Mucosa of gallbladder (tissue), 1 donor: ENCODE measurements at places on chromosomes 16 and 17. TPM values are rescaled to one million over a fixed set of nuclear protein-coding genes. Genes with fewer than 3 reads are reported as not detected.

DNA sequence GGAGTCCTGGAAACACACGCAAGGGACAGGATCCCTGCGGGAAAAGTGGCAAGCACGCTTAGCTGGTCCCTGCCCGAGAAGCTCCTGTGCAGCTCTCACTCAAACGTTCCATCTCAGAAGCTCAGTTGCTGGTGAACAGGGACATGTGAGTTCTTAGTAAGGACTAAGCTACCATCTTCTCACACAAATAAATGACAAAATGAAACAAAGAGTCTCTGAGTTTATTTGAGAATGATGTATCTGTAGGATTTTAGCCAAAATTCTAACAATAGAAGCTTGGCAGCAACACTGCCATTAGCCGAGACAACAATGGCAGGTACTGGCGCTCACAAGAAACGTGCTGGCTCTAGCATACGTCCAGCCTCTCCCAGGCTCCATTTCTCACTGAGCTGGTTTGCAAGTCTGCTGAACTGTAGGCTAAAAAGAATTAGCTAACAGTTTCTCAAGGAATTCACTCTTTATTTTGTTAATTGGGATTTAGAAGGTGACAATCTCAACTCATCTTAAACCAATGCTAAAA, 90.2 kb downstream of the VPS53 start:
- no peak for DNase-seq

GRCh38 chr16:8146256-8147012, 443.9 kb downstream of the TMEM114 start:
- DNase-seq = no peak

GRCh38 chr17:66427134-66427533, 124.7 kb downstream of the PRKCA start:
- DNase-seq = no peak

DNA sequence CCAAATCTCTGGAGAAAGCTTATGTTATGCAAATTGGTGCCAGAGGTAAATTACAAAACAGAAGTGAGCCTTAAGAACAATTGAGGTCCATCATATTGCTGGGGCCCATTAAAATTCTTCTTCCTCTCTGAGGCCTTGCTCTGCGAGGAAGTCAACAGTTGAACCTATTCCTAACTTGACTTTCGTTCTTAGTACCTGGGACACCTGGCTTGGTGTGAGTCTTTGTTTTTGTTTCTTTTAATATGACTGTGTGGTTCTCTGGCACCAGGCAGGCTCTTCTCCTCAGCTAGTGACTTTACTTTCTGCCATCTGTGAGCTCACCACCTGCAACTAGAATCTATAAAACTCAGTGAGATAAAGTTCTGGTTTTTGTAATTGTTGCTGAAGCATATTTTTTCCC, 120.4 kb downstream of the CBLN1 start:
- DNase-seq = no peak

- DNase-seq = no peak
Observed at GRCh38 chr16:64857411-64857810, 264.5 kb downstream of the CDH11 start.

DNA sequence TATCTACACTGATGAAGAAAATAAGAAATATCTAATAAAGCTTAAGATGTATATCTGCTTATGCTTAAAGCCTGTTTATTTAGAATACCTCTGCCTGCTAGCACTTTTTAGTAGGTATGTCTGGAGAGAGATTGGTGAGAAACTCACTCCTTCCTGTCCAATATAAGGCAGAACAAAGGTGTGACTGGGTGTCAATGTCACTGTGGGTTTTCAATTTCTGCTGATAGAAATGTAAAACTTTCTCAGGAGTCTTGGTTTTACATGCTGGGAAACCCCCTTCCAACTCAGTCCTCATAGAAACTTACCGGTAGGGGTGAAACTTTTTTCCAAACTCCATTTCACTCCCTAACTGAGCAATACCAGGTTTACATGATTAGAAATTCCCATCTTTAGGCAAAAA, 17.8 kb upstream of the MPHOSPH6 start:
- no peak for DNase-seq

DNA sequence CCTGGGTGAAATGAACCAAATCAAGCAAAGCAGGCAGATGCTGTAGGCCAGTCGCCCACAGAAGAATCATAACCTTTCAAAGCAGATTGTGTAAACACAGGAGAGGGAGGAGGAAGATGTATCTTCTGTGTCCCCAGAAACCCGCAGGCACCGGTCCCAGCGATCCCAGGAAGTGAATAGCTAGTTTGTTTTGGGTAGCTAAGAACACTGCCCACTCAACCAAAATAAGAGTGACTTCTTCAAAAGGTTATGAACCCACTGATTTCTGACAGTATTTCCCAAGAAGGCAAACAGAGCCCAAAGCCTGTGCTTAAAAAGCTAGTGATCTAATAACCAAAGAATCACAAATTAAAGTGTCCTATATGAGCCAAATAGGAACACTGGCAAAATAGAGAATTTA, 67.8 kb downstream of the GRIN2A start:
- no peak for DNase-seq

- no peak for DNase-seq
Observed at GRCh38 chr17:83106056-83106588, 26.7 kb downstream of the METRNL start.

- no peak for DNase-seq
Observed at GRCh38 chr17:30151471-30151870, 34.9 kb downstream of the NSRP1 start.

- DNase-seq = no peak
Observed at GRCh38 chr16:72841506-72841905, 206.4 kb downstream of the ZFHX3 start.

DNA sequence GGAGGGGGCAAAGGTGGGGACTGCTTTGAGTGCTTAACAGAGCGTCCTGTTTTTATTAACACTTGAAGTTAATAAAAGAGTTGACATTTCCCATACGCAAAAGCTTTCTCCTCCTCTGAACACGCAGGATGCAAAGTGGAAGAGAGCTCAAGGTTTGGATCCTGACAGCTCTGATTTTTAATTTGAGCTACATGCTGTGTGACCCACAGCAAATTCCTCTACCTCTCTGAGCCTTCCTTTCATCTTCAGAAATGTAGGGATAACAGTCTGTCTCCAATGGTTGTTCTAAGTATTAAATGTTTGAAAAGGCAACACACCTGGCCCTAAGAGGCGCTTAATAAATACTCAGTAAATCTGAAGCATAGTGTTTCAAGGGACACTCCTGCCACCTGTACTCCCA, 93.0 kb downstream of the CDYL2 start:
- no peak for DNase-seq

DNA sequence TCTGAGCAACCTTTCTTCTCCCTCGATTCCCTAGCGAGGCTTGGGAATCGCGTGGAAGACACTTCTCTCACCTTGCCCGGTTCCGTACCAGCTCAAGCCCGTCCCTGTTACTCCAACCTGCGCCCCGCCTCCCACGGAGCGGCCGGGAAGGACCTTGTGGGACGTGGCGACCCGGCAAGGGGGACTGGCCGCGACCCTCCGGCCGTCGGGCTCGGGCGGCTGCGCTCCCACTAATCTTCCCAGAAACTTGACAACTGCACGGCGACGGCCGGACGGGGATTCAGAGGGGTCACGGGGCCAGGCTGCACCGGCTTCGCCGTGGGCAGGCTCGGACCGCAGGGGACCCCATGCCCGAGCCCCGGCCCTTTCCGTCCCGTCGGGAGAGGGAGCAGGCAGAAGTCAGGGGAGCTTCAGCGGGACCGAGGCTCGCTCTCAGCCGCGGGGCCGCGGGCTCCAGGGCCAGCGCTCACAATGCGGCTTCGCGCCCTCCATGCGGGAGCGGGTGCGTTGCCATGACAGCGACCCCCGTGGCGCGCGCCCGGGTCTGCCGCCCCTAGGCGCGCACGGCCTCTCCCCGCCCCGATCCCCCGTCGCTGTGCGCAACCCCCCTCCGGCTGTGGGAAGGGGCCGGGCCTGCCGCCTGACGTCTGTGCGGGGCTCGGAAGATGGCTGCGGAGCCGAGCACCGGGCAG, at the start of gene SGSM2:
Gene SGSM2 (plus strand): TSS at position 650 of the 692 bp plus-strand sequence. CDS start 188 bp downstream, outside the sequence.
- DNase-seq = no peak

DNA sequence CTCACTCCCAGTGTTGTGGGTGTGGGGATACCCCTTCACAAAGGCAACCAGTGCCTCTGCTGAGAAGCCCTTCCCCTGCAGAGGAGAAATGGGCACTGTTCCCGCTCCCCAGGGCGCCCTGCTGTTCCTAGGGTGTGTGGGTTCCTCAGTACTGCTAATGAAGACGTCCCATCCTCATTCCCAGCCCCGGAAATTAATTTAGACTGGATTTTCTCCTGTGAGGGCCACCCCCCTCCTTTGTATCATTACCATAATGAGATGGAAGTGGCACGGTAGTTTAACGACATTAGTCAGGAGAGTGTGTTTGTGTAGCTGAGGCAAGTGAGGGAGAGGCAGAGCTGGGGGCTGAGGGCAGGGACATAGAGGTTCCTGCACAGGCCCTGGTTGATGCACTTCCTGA, 53.2 kb downstream of the PIPOX start:
- DNase-seq = no peak

DNA sequence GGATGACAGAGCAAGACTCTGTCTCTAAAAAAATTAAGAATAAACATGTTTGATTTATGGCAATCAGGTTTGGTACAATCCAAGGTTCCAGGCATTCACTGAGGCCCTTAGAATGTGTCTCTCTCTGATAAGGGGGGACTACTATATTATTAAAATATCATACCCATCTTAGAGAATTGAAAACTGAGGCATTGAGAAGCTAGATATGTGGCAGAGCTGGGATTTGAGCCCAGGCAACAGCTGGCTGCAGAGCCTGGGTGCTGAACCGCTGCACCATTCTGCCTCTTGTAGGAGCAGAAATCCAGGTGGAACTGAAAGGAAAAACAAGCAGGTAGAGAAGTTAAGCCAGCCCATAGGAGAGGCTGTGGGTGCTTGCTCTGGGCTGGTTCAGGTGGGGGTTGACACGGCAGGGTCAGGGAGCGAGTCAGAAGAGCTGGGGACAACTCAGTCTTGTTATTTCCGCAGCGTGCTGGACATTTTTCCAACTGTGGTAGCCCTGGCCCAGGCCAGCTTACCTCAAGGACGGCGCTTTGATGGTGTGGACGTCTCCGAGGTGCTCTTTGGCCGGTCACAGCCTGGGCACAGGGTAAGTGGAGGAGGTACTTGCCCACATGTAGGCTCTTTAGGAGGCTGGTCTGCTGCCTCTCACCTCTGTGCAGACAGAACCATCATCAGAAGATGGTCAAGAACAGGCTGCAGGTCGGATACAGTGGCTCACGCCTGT, 62.5 kb downstream of the WIPI1 start:
- no peak for DNase-seq

The MEIOC gene
- total RNA-seq = not detected

The KCNJ2 gene
- 2.5 TPM for total RNA-seq

The MAPT gene
- total RNA-seq = 11.0 TPM
